IPS DF 6.9 (cell line): ENCODE measurements at places on chromosomes 7 and 10.

DNA sequence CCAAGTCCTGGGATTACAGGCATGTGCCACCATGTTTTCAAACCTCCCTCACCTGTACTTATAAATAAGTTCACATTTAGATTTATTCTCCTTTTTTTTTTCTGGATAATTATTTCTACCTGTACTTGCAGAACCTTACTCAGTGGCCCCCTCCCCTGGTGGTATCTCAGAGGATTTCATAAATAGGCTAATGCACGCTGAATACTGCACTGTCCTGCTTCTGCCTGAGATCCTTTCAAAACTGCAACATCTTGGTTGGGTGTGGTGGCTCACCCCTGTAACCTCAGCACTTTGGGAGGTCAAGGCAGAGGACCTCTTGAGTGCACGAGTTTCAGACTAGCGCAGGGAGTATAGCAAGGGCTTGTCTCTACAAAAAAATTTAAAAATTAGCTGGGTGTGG, 4.6 kb upstream of the BLVRA start:
- DNase-seq = no peak

GRCh38 chr10:58070956-58071355, 196.7 kb downstream of the IPMK start:
- DNase-seq = no peak

DNA sequence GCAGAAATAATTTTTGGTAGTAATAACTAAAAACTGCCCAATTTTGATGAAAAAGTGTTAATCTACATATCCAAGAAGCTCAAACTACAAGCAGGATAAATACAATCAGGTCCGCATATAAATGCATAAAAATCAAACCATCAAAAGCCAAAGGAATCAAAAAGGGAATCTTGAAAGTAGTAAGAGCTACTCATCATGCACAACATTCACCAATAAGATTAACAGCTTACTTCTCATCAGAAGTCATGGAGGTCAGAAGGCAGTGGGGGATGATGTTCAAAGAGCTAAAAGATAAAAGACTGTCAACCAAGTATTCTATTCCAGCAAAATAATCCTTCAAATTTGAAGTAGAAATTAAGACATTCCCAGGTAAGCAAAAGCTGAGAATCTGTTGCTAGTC, 76.4 kb downstream of the CRPPA start:
- DNase-seq = no peak

GRCh38 chr10:125076121-125076825, 84.1 kb downstream of the CTBP2 start:
- no peak for DNase-seq

DNA sequence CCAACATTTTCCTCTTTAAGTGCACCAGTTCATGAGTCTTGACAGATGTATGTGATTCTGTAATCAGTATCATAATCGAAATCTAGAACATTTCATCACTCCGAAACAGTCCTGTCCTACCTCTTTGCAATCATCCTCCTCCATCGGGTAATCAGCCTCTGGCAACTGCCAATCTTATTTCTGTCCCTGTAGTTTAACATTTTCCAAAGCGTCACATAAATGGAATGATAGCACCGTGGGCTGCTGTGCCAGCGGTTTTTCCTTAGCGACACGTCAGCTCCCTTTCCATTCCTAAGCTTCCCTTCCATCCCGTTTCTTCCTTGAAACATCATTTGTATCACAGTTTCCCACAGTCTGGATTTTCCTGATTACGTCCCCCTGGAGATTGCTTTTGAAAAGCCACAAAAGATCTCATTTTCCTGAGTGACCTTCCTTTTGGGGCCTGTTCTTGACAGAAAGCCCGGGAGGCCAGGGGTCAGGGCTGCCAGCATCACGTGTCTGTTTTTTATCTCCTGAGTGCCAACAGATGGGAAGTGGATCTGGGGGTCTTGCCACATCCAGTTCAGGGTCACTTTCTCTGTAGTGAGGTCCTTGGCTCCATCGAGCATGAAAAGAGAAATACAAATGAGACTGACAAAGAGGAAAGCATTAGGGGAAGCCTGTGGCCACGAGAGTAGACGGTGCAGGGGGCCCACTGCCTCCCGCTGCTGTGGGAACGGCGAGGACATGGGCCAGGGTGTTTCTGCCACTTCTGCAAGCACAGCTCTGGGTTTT, 31.6 kb downstream of the TMEM120A start:
- no peak for DNase-seq
